ENCODE measurements at places on chromosomes 3 and 15. TPM values are rescaled to one million over a fixed set of nuclear protein-coding genes. Genes with fewer than 3 reads are reported as not detected.

GOLGA8J gene
- 0.30 TPM for total RNA-seq

AGBL1 gene
- 4.8 TPM for total RNA-seq

BNC1 gene
- 9.2 TPM for total RNA-seq

B4GALT4 gene
- 16.6 TPM for total RNA-seq

FBXO40 gene
- 0.59 TPM for total RNA-seq

GOLGA8N gene
- 14.3 TPM for total RNA-seq

SEMA5B gene
- total RNA-seq, result 8.6 TPM

GOLGA6L10 gene
- 3.3 TPM for total RNA-seq

PLAAT1 gene
- 2.4 TPM for total RNA-seq
